Activated naive CD8-positive, alpha-beta T cell treated with anti-CD3 and anti-CD28 coated beads, Interleukin-2, amount 10 ng/mL, durations not matched to agents 7 days and 5 days (primary cell): ENCODE measurements at places on chromosomes 13 and 19. TPM values are rescaled to one million over a fixed set of nuclear protein-coding genes. Genes with fewer than 3 reads are reported as not detected.

DNA sequence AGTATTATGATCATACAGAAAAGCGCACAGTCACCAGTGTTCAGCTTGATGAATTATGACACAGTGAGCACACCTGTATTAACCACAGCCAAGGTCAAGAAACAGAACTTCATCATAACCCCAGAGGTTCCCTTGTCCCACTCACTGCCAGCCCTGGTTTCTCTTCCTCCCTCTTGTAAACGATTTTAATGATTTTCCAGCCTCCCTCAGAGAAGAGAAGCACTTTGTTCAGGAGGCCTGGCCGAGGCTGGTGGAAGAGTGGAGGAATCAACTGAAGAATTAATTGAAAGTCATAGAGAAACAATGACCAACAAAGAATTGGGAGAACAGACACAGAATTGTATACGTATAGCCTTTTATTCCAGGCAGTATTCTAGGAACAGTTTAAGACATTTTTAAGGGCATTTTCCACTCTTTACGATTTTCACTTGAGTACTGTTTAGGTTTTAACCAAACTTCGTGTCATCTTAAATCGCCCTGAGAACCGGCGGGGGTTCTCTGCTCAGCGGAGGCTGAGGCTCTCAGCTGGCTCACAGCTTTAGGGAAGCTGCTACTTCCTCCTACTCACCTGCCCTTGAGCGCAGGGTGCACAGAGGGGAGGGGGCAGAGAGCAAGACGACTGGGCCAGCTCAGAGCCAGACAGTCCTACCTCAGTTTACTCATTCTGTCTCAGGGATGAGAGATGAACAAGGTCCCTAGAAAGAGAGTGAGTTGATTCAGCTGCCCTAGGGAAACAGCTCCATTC, 108.6 kb downstream of the AKAP11 start:
- peaks cover 4% of the 10 kb centered on the region for H3K36me3 ChIP-seq
- H3K4me1 ChIP-seq = peaks cover 46% of the 10 kb centered on the region
- H3K27me3 ChIP-seq = no peaks in the 10 kb centered on the region
- H3K4me3 ChIP-seq = no peak overlapping the region
- peak overlapping the region; percentile 67 for H3K27ac ChIP-seq
- no peak for DNase-seq

Gene DAND5
- total RNA-seq = not detected

DNA sequence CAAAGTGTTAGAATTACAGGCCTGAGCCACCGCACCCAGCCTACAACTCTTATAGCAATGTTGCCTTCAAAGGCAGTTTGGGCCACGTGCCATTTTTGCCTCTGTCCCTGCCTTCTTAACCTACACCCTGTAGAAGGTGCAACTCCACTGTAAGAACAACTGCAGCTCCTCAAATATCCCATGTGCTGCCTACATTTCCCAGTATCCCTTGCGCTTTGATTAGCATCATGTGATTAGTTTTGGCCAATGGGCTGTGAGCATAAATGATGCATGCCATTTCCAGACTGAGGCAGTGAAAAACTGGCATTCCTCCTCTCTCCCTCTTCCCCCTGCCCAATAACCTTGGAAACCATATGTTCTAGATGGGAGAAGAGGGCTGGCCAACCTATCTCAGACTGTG, 75.2 kb upstream of the MRI1 start:
- no peak overlapping the region for H3K4me3 ChIP-seq
- H3K27ac ChIP-seq = no peak overlapping the region
- H3K4me1 ChIP-seq = no peaks in the 10 kb centered on the region
- H3K27me3 ChIP-seq = no peaks in the 10 kb centered on the region

- no peaks in the 10 kb centered on the region for H3K4me1 ChIP-seq
- H3K4me3 ChIP-seq = no peak overlapping the region
- H3K27me3 ChIP-seq = no peaks in the 10 kb centered on the region
- DNase-seq = no peak
- no peak overlapping the region for H3K27ac ChIP-seq
Observed at GRCh38 chr13:87376081-87376480, 295.1 kb upstream of the SLITRK5 start.

DNA sequence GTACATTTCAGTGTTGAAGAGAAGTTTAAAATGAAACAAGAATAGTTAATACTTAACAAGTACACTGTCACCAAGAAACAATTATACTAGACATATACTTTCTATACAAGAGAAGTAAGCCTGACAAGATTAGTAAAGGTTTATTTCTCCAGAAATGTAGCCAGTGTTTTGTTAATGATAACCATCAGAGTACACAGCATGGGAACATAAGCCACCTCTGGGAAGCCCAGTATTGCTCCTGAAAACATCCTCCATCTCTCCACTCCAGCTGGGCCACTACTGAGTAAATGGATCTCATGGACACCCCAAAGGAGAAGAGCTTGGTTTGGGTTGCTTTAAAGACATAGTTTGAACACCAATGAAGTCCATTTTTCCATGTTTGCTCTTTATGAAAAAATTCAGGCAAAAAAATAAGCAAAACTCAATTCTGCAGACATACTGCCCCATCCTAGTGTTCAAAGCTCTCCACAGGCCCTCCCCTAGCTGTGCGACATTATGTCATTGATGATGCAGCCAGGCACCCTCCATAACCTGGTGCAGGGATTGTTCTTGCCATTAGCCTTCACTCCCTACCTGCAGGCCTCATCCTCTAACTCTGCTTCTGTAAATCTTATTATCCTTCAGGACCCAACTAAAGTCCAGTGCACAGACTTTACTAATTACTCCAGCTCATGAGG, 61.9 kb downstream of the LHFPL6 start:
- H3K4me3 ChIP-seq = no peak overlapping the region
- DNase-seq = no peak
- peaks cover 14% of the 10 kb centered on the region for H3K27me3 ChIP-seq
- no peaks in the 10 kb centered on the region for H3K36me3 ChIP-seq
- H3K4me1 ChIP-seq = no peaks in the 10 kb centered on the region
